Jurkat, Clone E6-1 (cell line): ENCODE measurements at places on chromosomes 4 and X.

GRCh38 chr4:3291411-3291968 lies 1.3 kb upstream of the RGS12 start:
- DNase-seq = no peak

- no peak for DNase-seq
Measured at GRCh38 chr4:128384091-128384520, 96.5 kb upstream of the PGRMC2 start.

DNA sequence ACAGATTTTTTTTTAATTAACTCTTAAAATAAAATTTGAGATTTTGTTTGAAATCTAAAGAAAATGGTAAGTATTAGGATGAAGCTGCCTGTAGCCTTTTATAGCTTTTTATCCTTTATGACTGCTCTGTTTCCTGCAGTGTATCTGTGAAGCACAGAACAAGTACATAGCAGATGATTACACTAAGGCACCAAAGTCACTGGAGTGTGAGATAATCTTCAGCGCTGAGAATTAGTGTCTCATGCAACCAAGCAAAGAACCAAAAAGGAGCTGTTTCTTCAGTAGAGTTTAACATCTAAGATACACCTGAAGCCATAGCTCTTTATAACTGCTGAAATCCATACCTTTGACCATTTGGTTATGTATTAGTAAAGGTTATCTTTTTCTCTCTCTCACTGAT lies 1989.8 kb upstream of the PCDH10 start:
- no peak for DNase-seq

- DNase-seq = no peak
Measured at GRCh38 chr4:159429693-159430035, 326.8 kb downstream of the RAPGEF2 start.

DNA sequence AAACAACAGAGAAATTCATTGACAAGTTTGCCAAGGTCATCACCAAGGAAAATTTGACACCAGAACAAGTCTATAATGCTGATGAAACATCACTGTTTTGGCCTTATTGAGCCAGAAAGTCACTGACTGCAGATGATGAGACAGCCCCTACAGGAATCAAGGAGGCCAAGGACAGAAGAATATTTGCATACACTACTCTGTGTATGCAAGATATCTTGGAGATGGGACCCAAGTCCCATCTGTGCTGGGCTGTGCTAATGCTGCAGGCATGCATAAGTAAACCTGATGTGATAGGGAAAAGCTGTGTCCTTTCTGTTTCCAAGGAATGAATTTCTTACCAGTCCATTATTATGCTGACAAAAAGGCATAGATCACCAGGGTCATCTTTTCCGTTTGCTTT lies 126.8 kb downstream of the PAPSS1 start:
- no peak for DNase-seq

DNA sequence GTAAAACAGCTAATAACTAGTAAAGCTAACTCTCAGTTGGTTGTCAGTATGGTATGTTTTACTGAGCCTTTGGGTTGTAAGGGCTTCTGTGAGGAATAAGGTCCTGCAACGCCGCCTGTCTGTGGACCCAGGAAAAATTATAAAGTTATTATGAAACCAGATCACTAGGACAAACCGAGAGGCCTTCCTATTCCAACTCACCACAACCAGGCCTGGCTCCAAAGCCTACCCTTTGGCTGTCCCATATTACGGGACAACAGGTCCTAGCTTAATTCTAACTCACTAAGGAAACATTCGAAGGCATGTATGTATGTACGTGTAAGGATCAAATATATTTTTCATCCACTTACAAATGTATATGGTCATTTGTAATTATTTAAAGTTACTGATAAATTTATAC lies 1.4 kb downstream of the ANKRD17 start:
- peak; percentile 67 for DNase-seq

GRCh38 chr4:99047710-99048109 lies 40.9 kb downstream of the ADH5 start:
- no peak for DNase-seq

DNA sequence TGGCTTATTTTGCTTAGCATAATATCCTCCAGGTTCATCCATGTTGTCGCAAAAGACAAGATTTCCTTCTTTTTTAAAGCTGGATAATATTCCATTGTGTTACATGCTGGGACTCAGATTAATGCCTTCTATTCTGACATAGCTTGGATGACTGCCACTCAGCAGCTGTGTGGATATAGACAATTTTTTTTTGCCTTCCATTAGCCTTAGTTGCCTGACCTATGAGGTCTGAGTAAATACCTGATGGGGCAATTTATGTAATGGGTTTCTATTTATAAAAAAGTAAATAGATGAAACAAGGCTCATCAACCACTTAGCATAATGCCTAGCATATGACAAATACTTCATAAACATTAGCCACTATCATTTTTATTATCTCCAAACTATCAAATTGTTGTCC lies 515.4 kb downstream of the ZNF674 start:
- no peak for DNase-seq

- no peak for DNase-seq
Measured at GRCh38 chr4:89788206-89789072, 48.5 kb downstream of the SNCA start.

- DNase-seq = peak; percentile 18
Measured at GRCh38 chr4:168942985-168943384, 67.1 kb downstream of the CBR4 start.

- peak; percentile 59 for DNase-seq
Measured at GRCh38 chr4:109648266-109648996, 54.8 kb downstream of the CASP6 start.

DNA sequence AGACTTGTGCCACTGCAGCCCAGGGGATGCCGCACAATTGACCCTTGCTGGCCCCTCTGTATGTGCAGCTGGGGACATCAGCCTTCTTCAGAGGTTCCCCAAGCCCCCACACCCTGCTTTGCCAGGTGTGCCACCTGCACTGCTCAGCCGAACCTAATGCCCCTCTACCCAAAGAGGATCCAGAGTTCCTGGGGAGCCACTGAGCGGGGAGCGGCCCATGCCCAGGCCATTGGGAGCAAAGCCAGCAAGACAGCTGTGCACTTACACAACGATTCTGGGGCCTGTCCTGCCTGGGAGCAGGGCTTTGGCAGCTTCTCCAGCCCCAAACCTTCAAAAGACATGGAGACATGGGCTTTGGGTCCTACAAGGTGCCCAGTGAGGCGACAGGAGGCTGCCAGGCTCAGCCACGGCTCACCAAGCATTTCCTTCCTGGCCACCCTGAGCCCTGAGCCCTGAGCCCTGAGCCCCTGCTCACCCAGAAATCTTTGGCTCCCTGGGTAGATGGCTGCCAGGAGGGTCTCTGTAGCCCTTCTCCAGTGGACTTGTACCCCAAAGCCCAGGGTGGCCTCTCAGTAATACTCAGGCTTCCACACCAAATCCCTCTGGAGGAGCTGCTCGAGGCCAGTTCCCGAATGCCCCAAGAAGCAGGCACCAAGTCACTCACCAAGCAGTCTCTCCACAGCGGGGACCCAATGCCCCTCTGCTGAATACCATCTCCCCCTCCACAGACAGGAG lies 13.0 kb downstream of the PNMA6E start:
- no peak for DNase-seq

DNA sequence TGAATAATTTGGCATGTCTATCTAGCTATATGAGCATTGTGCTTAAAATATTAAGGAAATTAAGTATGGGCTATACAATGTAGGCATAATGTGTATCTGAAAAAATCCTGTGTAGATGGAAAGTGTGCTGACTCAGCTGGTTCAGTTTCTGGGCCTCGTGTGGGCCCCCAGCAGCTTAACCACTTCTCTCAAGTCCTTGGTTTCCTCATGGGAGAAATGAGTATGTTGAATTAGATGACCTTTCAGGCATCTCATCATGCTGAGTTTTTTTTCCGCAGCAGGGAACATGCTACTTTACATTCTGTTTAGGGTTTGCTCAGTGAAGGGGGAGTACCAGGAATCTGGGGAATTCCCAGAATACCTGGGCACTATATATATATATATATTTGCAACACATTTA lies 30.5 kb downstream of the RHOH start:
- DNase-seq = no peak

DNA sequence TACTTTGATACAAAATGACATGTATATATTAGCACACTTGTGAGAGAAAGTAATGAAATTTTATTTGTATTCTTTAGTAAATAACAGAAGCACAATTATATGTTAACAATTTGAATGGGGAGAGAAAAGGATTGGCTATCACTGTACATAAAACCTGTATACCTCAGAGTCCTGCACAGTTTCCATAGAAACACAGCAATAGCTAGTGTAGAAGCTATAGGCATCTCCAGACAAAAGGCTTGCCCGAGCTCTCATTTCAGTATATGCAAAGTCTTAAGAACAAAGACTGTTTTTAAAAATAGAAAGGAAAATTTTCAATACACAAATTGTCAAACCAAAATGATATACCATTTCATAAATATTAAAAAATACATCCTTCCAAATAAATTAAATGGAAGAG lies 38.5 kb downstream of the GPM6A start:
- DNase-seq = no peak

GRCh38 chr4:78647272-78647671 lies 95.7 kb downstream of the ANXA3 start:
- DNase-seq = no peak

DNA sequence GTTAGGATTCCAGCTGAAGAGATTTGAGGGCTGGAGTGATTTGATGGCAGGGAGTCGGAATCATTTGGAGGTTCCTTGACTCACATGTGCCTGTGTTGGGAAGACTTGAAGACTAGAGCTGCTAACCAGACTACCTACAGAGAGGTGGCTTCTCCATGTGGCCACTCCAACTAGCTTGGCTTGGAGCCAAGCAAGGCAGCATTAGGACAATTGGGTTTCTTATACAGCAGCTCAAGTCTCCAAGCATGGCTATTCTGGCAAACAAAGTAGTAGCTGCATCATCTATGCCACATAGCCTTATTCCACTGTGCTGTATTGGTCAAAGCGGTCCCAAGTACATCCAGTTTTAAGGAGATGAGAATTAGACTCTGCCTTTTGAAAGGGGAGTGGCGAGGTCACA lies 171.7 kb upstream of the SLC4A4 start:
- DNase-seq = no peak

DNA sequence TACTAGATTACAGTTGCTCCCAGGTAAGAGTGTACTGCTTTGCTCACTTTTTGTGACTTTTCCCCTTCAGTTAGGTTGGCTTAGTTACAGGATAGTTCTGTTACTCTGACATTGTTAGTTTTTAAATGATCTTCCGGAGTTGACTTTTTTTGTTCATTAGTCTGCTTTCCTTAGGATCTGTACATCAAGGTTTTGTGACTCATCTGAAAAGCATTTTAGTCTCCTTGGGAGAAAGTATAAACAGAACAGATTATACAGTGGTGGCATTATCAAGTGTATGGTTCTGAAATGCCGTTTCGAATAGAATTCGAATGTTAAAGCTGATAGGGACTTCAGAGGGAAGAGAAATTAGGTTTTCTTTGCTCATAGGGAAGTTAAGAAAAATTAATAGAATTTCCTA lies 63.3 kb downstream of the USP9X start:
- DNase-seq = no peak

- DNase-seq = no peak
Measured at GRCh38 chr4:38180456-38180855, 220.3 kb downstream of the PTTG2 start.

- DNase-seq = no peak
Measured at GRCh38 chr4:7719354-7720174, 220.1 kb downstream of the AFAP1 start.

- no peak for DNase-seq
Measured at GRCh38 chrX:132774010-132774714, 184.3 kb downstream of the HS6ST2 start.

- DNase-seq = no peak
Measured at GRCh38 chr4:11505221-11505971, 76.7 kb upstream of the HS3ST1 start.

DNA sequence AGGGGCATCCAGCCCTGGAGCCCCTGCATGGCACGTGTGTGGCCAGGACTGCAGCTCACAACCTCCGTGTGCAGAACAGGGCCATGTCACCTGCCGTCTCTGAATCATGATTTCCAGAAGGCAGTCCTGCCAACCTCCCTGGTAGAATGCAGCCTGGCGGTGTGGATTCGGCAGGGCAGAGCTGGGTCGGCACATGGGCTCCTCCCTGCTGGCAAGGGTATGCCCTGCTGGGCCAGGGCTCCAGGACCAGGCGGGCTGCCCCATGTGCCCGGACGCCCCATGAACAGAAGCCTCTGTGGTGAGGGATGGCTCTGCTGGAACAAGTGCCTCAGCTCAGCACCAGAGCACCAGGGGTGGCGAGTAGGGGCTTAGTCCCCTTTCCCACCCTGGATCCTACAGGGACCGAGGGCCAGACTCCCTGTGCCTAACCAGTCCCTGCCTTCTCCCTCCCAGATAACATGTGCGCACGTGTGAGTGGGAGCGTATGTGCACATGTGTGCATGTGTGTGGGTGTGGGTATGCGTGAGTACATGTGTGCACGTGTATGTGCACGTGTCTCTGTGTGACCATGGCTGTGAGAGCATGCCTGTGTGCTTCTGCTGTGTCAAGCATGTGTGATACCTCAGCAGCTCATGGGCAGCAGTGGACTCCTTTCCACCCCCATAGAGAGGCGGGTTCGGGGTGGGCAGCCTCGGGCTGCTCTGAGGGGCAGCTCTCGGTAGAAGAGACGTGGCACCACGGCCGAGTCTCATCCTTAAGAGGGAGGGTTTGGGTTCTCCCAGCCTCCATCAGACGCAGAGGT lies 10.3 kb upstream of the MXD4 start:
- DNase-seq = no peak

GRCh38 chr4:158819942-158820786 lies 51.3 kb downstream of the FNIP2 start:
- no peak for DNase-seq

DNA sequence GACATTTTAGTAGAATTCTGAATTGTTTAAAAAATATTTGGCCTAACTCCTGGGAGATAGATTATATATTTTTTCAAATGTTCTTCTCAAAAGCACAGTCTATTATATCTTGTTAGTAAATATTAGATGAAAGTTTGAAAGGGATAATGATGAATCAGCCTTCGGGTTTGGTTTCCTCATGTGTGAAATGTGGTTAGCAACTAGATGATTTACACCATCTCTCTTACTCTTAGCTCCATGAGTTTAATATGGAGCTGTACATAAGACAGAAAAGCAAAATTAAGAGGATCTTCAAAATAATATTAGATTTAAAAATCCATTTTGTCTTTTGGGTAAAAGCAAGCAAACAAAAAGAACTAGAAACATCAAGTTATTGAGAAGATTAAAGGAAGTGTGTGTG lies 120.8 kb upstream of the SFRP2 start:
- DNase-seq = no peak
